ENCODE measurements at places on chromosomes 7 and 10.

DNA sequence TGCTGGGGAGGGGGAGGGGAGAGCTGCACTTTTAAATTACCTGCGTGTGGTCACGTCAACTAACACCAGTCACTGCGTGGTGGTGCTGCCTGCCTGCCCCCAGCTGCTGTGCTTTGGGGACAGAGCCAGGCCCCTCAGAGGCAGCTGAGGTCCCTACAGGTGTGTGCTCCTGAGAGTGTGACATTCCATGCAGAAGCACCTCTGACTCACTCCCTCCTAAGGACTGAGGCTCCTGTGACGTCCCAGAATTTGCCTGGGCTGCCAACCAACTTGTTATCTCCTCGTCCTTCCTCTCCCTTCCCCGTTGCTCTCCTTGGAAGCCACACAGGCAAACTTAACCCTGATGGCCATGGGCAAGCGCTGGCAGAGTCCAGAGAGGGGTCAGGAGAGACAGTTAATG, 563.0 kb downstream of the PARD3 start:
- no peak for DNase-seq

GRCh38 chr7:27585781-27586447, 76.8 kb downstream of the HIBADH start:
- no peak for DNase-seq

DNA sequence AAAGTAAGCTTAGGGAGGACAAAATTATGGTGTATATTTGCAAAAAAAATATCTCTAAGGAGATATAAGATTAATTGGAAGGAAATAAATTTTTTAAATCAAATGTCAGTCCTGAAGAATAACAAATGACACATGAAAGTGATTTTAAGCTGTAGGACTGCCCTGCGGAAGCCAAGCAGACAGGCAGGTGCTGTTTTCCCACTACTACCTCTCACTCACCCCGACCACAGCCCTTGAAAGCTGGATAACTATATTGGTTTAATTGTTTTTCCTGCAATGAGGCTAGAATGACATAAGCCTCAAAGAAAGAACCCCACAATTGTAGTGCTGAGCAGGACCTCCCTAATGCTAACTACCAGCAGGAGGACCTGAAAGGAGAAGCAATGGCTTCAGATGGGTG, 68.6 kb upstream of the VIPR2 start:
- DNase-seq = no peak

DNA sequence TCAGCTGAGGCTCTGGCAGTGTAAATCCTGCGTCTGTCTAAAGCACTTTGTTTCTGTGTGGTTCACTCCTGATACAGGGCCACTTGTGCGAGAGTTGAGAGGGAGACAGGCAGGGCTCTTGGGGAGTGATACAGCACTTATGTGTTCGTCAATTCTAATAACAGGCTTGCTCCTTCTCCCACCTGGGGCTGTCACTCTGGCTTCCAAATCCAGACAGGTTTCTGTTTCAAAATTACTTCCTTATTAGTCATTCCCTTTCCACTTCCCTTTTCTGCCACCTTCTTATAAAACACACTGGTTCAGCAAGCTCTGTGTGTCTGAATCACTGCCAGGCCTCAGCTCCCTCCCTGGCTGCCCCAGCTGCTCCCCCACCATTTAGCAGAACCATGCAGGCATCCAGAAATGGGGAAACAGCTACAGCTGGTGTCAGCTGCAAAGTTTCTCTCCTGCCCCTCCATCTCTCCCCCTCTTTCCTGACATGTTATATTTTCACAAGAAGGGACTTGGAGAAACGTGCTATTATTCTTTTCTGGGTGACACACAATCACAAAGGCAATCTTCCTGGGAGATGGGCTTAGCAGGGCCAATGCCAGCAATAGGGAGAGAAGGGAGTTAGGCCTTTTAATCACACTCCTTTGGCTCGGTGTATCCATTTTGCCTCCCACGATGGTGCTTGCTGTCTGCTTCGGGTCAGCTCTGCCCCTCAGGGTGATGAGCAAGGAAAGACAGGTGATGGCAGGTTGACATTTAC, 58.4 kb upstream of the ZNRF2 start:
- DNase-seq = peak; percentile 81

DNA sequence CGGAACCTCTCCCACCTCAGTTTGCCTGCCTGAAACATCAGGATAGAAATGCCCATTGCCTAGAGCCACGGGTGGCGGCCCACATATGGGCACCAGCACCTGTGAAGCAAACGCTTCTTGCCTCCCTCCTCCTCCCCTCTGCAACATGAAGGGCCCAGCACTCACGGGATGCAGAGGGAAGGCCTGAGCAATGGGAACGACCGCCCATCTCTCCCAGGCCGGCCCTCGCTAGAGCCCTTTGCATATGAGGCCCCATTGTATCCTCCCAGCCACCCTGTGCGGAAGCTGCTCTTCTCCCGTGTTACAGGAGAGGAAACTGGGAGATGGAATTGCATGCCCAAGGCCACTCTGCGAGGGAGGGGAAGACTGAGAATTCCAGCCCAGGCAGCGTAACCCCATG, 88.2 kb downstream of the RGS10 start:
- no peak for DNase-seq

- DNase-seq = no peak
Observed at GRCh38 chr10:110457851-110458250, 39.9 kb upstream of the DUSP5 start.

DNA sequence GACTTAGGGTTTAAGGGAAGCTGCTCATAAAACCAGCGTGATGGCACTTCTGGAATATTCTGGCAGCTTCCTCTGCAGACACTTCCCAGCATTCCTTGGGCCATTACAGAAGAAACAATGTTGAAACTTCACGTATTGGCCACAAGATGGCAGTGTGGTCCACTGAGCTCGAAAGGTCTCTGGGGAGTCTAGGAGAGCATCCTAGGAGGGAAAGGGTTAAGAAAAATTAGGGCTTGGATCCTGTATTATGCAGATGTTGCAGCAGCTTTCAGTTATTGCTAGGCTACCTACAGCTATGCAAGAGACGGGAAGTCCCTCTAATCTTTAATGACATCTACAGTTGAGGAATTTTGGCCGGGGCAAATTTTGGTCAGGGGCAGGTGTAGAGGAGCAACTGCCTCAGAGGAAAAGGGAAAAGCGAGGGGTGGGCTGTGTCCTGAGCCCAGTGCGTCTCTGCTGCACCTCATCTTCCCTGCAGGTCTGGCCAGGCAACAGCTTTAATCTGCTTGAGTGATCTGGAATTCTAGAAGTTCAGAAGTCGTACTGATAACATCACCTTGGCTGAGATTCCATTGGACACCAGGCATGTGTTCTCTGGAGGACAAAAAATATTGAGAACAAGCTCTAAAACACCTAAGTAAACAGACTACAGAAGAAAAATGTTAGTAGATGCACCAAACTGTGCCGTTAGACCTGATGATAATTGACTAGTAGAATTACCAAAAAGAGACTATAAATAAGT, 220.8 kb upstream of the PRSS58 start:
- no peak for DNase-seq

DNA sequence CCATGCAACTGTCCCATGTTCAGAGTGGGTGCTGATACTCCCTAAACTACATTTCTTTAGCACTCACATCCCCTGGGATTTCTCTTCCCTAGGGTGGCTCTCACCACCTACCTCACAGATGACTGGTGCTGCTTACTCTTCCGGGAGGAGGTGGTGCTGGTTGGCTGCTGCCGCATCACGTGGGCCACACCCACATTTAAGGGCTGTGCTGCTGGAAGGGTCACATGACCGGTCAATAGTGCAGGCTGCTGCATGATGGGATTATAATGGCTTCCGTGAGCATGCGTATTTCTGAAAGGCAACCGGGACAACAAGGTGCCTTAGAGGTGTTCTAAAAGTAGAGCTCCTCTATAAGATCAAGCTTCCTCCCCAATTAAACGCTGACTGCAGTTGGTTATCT, 76.8 kb downstream of the CLEC2L start:
- DNase-seq = no peak

GRCh38 chr10:7354330-7355047, 56.3 kb downstream of the SFMBT2 start:
- no peak for DNase-seq

- DNase-seq = no peak
Observed at GRCh38 chr10:113788604-113789083, 37.2 kb downstream of the PLEKHS1 start.

DNA sequence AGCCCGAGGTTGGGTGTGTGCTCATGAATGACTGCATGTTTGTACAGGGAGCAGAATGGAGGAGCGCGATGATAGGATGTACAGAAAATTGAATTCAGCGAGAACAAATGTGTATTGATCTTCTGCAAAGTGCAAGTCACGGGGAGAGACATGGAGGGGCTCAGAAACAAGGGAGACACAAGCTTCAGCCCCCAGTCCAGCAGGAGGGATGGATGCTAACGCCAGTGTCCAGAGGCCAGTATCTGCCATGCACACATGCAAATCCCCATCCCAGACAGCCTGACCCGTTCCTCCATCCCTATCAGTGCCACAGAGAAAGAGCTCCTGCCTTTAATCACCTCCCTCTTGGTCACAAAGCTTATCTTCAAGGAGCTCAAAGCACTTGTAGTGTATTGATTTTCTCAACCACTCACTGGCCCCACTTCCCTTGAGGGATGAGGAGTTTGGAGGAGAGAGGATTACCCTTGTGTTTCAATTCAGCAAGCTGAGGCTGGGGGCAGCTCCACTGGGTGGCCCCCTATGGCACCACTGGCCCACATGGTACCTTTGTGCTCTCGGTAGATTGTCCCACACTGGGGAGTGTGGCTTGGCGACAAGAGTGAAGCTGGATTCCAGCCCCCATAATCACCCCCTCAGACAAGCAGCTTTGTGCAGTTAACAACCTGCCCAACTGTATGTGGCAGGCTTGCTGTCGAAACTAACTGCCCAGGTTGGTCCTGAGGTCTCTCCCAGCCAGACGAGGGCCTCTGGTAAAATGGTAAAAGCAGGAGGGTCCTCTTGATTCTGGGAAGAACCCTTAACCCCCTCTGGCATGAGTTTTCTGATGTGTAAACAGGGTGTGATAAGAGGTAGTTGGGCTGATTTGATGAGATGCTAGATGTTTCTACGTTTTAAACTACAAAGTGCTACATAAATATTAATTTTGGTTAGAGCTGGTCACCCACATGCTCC, 151.6 kb upstream of the UNC5B start:
- DNase-seq = no peak

GRCh38 chr7:124688991-124689390, 76.6 kb downstream of the GPR37 start:
- DNase-seq = no peak

GRCh38 chr10:88117869-88118632, 254.6 kb downstream of the PTEN start:
- no peak for DNase-seq

- no peak for DNase-seq
Observed at GRCh38 chr10:5805711-5806110, 7.5 kb downstream of the GDI2 start.

GRCh38 chr7:117041007-117041406, 87.7 kb downstream of the ST7 start:
- DNase-seq = no peak

- no peak for DNase-seq
Observed at GRCh38 chr7:52410032-52410431, 625.4 kb upstream of the POM121L12 start.

GRCh38 chr7:95867309-95867708, 95.0 kb downstream of the DYNC1I1 start:
- no peak for DNase-seq

- DNase-seq = no peak
Observed at GRCh38 chr10:27030060-27030459, 70.2 kb downstream of the ANKRD26 start.

DNA sequence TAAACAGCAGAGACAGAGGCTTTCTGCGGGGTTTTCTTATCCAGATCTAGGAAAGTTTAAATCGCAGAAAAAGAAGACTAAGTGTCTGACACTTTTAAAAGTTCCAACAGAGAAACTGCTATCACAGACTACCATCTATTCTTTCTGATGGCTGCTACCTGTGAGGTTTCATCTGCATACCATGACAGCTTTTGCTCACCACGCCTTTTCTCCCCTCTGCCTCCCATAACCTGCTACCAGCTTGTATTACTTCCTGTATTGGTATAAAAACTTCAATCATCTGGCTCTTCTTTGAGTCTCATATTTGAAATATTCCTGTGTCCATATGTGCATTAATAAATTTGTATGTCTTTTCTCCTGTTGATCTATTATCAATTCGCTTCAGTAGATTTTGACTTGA, 34.1 kb upstream of the RTKN2 start:
- DNase-seq = no peak

GRCh38 chr7:124930173-124930623, 573 bp upstream of the POT1 start:
- no peak for DNase-seq

- DNase-seq = no peak
Observed at GRCh38 chr7:158404031-158404761, 183.4 kb downstream of the PTPRN2 start.

- no peak for DNase-seq
Observed at GRCh38 chr10:88409236-88409635, 173.9 kb downstream of the RNLS start.

DNA sequence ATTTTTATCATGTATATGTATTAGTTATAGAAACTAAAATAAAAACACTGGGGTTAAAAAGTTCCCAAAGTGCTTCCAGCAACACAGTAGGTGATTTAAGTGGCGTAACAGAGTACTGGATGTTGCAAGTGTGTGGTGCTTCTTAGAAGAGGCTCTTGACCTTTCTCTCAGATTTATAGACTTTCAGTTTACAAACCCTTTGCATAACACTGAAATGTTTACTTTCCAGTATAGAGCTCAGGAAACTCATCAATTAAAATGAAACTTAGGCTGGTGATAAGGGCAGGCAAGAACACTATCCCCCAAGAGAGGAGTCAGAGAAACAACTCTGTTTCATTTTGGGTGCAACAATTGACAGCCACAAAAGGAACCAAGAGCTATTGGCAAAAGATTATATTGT, 27.5 kb upstream of the SMC3 start:
- DNase-seq = no peak

DNA sequence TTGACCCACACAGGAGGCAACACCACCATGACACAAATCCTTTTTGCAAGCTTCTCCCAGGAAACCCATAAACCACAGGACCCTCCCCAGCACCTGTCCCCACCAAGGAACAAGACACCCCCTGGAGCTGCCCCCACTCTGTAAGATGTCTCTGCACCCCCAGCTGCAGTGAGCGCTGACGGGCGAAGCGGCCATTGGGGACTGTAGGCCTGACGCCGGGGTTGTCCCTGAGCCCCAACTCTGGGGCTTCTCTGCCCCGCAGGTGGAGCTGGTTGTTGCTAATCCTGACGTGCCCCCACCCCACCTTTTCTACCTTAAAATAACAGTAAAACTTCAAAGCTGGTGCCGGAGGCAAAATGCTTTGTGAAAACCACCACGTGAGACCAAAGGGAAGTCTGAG, 94.7 kb upstream of the PPP2R2D start:
- DNase-seq = no peak

- no peak for DNase-seq
Observed at GRCh38 chr7:141884539-141885225, 31.5 kb upstream of the OR9A4 start.
